Aorta (tissue), 5 donors: ENCODE measurements at places on chromosomes 4 and X.

DNA sequence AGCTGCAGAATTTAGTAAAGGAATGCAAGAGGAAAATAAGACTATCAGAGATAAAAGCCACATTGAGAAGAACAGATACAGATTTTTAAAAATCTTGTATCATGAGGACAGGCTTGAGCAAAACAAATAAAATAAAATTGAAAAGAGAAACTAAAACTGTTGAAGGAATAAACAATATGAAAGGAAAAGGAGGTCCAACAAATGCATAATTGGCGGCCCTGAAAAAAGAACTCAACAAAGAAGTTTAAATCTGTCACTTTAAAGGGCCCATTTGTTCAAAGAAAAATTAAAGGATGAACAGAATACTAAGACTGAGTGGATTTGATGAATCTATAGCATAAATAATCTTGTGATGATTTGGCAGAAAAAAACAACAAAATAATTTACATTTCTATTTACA is 36.5 kb downstream of the TMPRSS11B start:
- no peak for DNase-seq

GRCh38 chrX:30982467-30982866 is 89.4 kb downstream of the FTHL17 start:
- no peak for DNase-seq

GRCh38 chr4:24603343-24603742 is 19.0 kb upstream of the DHX15 start:
- DNase-seq = no peak

- DNase-seq = no peak
Observed at GRCh38 chr4:129641179-129641578, 545.2 kb downstream of the C4orf33 start.

- DNase-seq = no peak
Observed at GRCh38 chr4:15587649-15588048, 67.5 kb downstream of the FBXL5 start.

GRCh38 chr4:115396034-115396433 is 282.6 kb upstream of the NDST4 start:
- DNase-seq = no peak

DNA sequence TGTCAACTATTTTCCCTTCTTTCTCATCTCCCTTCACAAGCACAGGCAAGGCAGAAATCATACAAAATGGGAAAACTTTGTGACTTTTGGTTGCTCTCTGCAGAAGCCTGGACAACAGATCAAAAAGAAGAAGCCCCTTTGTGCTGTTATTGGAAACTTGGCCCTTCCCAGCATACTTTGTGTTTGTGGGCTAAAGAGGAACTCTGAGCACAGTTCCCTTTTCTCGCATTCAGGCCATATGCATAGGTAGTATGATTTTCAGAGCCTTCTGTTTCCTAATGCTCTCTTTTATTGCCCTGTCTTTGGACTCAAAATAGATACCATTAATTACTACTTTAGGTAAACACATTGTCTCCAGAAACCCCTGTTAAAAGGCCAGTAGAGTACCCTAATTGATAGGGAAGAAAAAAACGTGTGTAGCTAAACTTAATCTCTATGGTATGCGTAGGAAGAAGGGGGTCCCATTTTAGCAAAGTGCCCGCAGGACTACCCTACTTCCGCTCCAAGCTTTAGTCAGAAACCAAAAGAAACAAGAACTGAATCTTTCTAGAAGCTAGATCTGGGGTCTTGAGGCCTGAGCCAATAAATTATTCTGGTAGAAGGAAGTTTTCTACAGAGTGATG is 26.6 kb downstream of the VSIG4 start:
- no peak for DNase-seq

DNA sequence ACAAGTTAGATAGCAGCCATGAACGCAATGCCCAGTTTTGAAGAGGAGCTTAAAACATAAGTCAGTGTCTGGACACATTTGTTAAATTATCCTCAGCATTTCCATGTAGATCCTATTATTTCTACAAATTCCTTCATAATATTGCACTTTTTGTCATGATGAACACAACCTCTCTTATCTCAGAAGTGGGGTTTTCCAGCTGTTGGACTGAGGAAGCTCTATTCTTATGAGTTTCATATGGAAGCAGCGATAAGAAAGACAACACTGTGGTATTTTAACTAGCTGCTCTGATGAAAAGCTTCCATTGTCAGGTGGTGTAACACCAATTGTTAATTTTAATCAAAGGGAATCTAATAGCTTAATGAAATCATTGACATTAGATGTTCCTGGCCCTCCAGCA is 308.7 kb downstream of the GBA3 start:
- DNase-seq = no peak

DNA sequence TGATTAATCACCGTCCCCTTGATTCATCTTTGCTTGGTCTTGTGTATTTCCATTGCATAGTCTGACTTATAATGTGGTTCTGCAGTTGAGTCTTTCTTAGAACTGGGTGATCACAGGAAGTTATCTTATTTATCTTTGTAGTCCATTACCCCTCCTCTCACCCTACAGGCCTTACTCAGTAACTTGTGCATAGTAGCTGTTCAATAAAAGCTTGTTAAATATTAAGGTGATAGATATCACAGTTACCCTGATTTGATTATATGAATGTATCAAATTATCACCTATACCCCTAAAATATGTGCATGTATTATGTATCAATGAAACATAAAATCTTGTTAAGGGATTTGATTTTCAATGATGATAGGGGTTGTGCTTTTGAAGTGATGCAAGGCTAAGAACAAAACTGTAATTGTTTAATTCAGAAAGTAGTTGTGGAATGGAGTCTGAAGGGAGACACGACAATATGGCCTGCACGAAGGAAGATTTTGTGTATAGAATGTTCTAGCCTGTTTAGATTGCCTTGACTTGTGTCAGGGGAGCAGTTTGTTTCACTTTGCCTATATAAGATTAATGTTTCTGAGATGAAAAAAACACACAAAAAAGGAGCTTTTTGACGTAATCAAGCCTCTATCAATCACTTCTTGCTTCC is 132.4 kb upstream of the LIMCH1 start:
- DNase-seq = no peak

DNA sequence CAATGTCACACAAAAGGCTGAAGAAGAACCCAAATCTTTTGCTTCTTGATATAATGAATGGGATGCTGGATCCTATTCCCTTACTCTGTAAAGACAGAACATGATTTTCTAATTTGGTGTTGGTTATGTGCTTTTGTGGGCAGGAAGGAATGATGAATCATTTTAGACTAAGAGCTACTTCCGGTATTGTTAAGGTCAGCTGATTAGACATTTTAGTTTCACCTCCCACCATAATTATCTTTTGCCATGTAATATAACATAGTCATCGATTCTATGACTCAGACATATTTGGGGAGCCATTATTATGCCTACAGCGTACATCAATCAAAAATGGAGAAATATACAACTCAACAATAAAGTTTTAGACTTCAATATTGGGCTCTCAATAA is 265.3 kb downstream of the ZNF674 start:
- no peak for DNase-seq
